ENCODE measurements at places on chromosomes 2 and 18.
A peak's percentile ranks its signal among the peaks of the same experiment; 100 is the strongest.

DNA sequence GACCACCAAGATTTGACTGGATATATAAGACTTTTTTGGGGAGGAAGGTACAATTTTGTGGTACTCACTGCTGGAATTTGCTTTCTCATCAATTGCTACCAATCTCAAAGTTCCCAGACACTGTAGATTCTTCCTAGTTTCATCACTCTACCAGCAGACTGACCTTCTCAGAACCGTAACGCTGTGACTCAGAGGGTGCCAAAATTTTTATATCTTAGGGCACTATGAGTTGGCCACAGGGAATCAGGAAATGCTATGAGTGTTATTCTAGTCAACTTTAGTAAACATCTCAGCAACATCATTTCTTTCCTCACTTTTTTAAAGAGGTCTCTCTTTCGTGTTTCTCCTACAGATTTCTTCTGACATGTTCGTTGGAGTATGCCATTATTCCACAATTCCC, 499.0 kb downstream of the TMX3 start:
- peak; percentile 4 for DNase-seq

GRCh38 chr2:117502121-117502520, 312.4 kb upstream of the DDX18 start:
- no peak for DNase-seq

DNA sequence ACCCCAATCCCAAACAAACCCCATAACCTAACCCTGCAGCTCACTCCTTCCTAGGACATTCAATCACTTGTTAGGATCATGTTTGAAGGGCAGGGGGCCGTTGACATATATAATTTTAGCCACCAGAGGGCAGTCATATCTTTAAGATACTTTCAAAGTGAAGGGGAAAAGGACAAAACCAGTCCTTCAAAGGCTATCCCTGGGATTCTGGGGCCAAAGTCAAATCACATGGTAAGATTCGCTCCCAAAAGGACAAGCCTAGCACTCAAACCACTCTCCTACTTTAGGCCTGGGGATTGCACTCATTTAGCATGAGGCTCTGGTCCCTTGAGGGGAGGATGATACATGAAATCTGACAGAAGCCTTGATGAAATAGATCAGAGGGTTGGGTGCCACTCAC, 44.6 kb downstream of the HAUS1 start:
- DNase-seq, result peak; percentile 28

DNA sequence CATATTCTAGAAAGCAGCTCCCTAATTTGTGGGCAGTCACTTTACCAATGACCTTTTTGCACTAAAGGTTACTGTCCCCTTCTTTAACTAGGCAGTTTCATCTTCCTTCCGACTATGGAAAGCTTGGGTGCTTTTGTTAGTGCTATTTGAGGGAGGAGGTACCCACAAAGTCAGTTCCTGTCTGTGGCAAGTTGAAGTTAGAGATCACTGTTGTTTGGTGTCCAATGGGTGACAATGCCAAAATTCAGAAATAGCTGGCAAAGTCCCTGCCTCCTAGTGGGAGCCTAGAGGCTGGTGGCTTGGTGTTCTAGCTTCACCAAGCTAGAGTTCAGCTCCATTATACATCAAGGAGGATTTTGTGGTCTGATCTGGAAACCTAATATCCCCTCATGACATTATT, 87.1 kb upstream of the PNPT1 start:
- DNase-seq, result no peak

DNA sequence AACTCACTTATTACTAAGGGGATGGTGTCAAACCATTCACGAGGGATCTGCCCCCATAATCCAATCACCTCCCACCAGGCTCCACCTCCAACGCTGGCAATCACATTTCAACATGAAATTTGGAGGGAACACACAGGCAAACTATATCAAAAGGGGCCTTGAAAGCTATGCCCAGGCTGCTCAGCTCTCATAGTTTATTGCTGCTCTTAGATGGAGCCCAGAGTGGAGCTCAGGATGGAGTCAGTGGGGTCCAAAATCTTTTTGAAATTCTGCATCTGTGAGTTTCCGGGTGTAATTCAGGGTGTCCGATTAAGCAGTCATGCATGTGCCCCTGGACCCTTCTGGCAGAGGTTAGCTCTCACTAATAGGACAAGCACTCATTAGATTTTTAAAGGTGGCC, 24.3 kb downstream of the RHOB start:
- DNase-seq, result no peak

DNA sequence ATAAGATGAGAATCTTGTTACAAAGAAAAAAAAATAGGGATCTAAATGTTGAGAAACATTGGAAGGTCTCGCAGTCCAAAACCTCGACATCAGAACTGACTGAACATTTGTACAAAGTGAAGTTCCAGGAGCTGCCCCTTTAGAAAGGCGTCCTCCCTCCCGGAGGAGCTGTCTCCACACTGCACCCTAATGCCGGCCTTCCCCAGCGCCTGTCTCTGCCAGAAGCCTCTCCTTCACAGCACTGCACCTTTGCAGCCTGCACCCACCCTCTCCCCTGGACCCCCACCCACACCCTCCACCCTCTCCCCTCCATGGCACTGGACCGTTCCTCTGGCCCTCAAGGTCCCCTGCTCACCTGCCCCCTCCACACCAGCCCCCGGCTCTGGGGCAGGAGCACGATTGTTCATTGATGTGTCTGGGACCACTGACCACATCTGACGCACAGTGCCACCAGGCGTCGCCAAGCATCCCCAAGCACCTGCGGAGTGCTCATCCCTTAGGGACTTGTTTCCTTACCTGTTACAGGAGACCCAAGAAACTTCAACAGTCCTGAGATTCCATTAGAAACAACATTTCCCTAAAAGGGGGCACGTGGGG, 90.3 kb upstream of the SNTG2 start:
- no peak for DNase-seq

GRCh38 chr18:48837676-48838075, 113.1 kb downstream of the SMAD7 start:
- no peak for DNase-seq

- DNase-seq, result peak; percentile 80
These were observed 127.3 kb downstream of the RNF144A start for GRCh38 chr2:7044253-7045250.

DNA sequence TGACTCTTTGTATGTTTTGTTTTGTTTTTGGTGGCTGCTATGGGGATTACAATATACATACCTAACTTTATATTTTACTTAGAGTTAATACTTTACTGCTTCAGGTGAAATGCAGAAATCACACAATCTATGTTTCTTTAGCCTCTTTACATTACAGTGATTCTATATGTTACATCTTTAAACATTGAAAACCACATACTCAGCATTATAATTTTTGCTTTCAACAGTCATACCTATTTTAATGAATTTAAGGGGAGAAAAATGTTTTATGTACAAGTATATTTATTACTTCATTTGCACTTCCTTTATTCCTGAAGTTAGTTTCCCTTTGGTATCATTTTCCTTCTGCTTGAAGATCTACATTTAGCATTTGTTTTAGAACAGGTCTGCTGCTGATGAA, 23.1 kb downstream of the FAM117B start:
- no peak for DNase-seq

- peak; percentile 98 for DNase-seq
These were observed 3.9 kb downstream of the KCNK3 start for GRCh38 chr2:26696351-26696816.

GRCh38 chr18:58194028-58194427, 150.0 kb downstream of the NEDD4L start:
- no peak for DNase-seq

GRCh38 chr2:107146181-107146580, 260.2 kb upstream of the ST6GAL2 start:
- no peak for DNase-seq

DNA sequence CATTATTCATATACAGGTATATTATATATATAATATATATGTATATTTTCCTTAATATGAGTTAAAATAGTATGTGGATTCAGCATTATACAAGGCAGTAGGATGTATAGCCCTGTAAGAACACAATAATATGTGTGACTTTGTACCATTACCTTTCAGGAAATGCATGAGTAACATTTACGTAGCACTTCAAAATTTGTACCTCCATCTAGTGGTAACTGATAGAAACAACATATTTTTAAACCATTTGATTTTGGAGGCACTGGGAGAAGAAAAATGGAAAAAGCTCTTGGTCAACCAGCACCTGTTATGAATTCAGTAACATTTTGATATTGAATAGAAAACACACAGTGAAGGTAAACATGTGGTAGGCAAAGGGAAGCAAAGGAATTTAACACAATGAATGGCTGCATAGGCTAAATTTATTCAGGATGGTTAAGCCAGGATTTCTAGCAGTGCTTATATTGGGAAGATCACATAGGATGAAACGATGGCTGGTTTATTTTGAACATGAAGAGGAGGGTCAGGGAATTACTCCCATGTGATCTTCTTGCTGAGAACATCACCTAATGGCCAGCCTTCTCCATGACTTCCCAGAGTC, 565.5 kb downstream of the CCDC85A start:
- peak; percentile 12 for DNase-seq

DNA sequence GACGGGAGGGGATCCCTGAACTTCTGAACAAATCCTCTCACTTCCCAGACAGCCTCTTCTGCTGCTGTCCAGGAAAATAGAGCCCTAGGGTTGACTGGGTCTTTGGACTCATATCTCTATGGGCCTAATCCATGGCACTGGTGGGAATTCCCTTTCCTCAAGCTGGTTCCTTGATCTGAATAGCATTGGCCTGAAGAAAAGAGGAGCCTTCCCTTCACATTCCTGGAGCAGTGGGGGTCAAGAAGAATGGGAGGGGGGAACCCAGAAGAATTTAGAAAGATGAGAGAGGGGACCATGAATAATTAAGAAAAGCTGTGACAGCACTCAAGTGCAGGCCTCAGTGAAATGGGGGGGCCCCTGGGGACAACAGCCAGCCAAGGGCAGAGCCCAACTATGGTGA, 80.2 kb downstream of the COL6A3 start:
- no peak for DNase-seq

GRCh38 chr2:197007716-197008628, 81.5 kb upstream of the PGAP1 start:
- DNase-seq, result peak; percentile 66

GRCh38 chr2:74457549-74458131, 598 bp upstream of the WBP1 start:
- peak; percentile 48 for DNase-seq

DNA sequence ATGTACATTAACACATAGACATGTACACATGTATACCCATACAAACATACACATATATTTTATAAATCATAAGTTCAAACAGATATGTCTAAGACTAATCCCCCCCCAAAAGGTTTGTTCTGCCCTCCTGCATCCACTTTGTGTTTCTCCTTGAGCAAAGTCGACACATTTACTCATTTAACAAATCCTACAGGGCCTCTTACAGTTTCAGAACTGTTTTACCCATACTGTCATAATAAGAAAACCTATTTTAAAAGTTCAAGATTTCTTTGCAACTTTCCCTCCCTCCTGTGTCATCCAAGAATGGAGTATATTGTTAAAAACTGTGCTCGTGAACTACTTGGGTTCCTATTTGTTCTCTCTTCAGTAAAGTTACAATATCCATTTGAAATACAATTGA, 166.7 kb downstream of the L3MBTL4 start:
- no peak for DNase-seq

GRCh38 chr2:175008801-175009495, 3.8 kb upstream of the CHN1 start:
- no peak for DNase-seq

DNA sequence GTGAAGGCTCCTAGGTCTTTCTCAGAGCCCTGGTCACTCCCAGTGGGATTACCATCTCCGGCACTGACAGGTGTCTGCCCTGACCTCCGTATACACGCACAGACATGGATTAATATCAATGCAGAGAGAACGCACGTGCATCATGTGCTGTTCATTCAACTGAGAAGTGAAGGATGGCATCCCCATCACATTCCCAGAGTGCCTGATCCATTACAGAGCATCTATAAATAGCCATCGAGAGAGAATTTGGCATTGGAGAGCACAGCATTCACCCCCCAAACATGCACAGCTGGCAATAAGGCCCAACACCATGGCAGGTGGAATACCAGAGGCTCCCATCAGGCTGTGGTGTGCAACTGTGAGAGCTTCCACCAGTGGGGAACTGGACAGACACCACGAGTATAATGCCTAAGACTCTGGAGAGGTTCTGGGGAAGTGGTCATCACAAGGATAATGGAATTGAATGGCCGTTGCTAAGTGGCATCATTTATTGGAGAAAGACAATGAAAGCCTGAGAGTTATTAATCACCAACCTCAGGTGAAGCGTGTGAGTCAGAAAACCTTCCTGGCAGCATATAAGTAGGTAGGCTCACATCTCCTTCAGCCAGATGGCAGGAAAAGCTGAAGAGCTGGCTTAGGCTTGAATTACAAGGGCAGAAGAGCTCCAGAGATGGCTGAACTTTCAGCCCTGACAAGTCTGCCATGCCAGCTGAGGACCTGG, 244.5 kb upstream of the ID2 start:
- no peak for DNase-seq

GRCh38 chr2:11553661-11554398, 20.0 kb downstream of the GREB1 start:
- DNase-seq, result no peak

DNA sequence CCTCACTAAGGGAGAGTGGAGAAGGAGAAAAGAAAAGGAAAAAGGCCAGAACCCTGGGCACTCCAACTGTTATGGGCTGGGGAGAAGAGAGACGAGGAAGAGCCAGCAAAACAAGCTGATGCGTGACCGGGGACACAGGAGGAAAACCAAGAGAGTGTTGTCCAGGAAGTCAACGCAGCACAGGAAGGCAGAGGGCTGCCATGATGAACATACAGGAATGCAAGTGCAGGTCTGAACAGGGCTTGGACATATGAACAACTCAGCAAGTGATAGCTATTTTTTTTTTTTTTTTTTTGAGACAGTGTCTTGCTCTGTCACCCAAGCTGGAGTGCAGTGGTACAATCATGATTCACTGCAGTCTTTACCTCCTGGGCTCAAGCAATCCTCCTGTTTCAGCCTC, 28.4 kb downstream of the SIX3 start:
- DNase-seq, result peak; percentile 42

GRCh38 chr2:111159641-111160040, 38.9 kb downstream of the BCL2L11 start:
- DNase-seq, result no peak

DNA sequence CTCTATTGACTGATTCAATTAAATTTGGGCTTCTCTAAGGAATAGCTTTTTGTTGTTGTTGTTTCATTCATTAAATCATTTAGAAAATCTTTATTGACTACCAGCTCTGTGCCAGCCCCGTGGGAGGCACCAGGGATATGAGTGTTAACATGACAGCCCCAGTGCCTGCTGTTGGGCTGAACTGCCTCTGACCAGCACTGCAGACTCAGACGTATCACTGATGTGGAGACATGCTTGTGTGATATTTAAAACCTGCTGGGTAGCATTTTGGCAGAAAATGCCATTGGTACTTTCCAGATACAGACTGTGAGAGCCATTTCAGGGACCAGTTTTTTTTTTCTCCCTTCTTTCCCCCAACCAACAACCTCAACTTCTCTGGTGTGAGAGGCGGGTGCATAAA, 38.6 kb upstream of the KCNF1 start:
- DNase-seq, result no peak

GRCh38 chr2:73109431-73110167, 3.1 kb downstream of the RAB11FIP5 start:
- no peak for DNase-seq

GRCh38 chr18:45920367-45920766, 46.8 kb downstream of the EPG5 start:
- DNase-seq, result peak; percentile 48

GRCh38 chr18:13112982-13113381, 105.6 kb upstream of the LDLRAD4 start:
- DNase-seq, result no peak

- DNase-seq, result no peak
These were observed 4.2 kb upstream of the METAP1D start for GRCh38 chr2:171995586-171995985.
